ENCODE measurements at places on chromosomes 3 and 15. TPM values are rescaled to one million over a fixed set of nuclear protein-coding genes. Genes with fewer than 3 reads are reported as not detected.

GRCh38 chr3:187088701-187089100 is 50.6 kb downstream of the RPL39L start:
- DNase-seq, result no peak

DNA sequence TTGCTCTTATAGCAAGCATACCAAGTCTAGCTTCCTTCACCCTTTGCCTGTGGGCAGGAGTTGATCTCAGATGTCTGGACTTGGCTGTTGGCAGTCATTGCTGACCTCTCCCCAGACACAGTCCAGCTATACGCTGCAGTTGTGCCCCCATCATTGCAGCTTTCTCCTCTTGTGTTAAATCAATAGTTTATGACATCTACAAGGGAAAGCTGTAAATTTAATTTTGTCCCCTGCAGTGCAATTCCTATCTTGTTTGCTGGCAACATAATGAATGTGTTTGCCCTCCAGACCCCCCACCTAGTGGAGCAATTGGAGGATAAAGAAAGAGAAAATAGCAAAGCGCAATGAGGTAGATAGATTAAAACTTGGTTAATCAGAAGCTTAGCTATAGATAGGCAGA is 280.2 kb downstream of the LSAMP start:
- no peak for DNase-seq

- no peak for DNase-seq
Observed at GRCh38 chr15:55248895-55249294, 40.7 kb downstream of the RAB27A start.

GRCh38 chr15:57364282-57365007 is 11.9 kb upstream of the CGNL1 start:
- DNase-seq, result no peak

DNA sequence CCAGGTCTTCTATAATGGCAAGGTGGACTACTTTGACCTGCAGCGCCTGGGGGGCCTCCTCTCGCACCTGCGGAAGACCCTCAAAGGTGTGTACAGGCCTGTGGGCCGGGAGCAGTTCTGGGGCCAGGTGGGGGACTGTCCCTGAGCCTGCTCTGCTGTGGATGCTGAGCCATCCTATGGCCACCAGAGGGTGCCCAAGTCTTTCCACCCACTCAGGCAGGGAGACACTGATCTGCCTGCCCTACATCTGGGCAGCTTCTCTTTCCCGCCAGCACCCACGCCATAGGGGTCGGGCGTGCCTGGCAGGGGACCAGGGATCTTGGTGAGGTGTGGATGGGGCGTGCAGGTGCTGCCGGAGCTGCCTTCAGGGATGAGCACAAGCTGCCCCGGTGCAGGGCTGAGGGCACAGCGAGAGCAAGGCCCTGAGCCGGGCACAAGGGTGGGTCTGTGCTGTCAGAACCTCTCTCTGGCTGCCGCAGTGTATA is 14.1 kb downstream of the RNF123 start:
- DNase-seq, result peak; percentile 78

DNA sequence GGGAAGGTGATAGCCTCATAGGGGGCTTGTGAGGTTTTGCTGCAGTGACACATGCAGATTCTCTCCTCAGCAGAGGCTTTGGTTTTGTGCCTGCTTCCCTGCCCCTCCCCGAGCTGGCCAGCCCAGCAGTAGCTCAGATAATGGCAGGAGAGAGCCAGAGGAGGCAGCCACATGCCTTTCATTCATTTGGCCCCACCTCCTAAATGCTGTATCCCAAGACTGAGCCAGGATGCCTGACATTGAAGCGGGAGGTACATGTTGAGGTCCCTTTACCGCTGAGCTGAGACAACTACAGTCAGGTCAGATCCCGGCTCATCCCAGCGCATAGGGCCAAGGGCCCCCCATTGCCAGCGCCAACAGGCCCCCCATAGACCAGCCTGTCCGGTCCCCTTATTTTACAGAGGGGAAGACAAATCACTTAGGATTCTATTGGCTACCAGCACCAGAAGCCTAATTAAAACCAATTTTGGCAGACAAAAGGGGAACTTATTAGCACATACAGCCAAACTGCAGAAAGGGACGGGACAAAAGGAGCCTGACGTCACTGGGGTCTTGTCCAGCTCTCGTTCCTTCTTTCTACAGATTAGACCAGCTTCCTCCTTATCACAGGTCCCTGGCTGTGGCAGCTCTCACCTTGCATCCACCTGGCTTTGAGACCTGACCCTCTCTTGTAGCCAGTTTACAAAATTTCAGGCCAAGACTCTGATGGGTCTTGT is 12.1 kb upstream of the POLG start:
- DNase-seq, result no peak

GPR156 gene
- polyA plus RNA-seq, result 2.0 TPM

DUOXA1 gene
- polyA plus RNA-seq, result 0.78 TPM

VPS8 gene
- polyA plus RNA-seq, result 49.7 TPM

GPR171 gene
- 0.65 TPM for polyA plus RNA-seq

LRRC49 gene
- 20.5 TPM for polyA plus RNA-seq

ANKRD34C gene
- polyA plus RNA-seq, result not detected

HESX1 gene
- 3.3 TPM for polyA plus RNA-seq
